ENCODE measurements at places on chromosomes 3 and 15.

GRCh38 chr3:58180940-58181587 lies 29.7 kb downstream of the DNASE1L3 start:
- no peak for DNase-seq

DNA sequence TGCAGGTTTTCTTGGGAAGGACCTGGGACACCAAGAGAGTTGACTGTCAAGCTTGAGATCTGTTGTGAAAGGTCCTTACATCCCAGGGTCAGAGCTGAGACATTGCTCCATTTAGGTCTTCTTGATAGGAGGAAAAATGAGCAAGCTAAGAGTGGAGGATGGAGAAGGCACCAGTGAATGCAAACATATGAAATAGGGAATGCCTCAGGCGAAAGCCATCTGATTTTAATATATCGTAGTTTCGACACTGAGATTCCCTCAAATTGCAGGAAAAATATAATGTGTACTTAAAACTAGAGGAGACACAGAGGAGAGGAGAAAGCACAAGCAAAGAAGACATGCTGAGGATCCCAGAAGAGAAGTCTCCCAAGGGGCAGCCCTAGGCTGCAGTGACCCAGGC lies 85.5 kb downstream of the TM4SF4 start:
- no peak for DNase-seq

GRCh38 chr3:50600141-50600753 lies 11.3 kb downstream of the CISH start:
- DNase-seq: no peak

- DNase-seq: no peak
Observed at GRCh38 chr3:195080571-195081151, 190.3 kb downstream of the XXYLT1 start.
